CD4-positive, alpha-beta T cell treated with Interleukin-1 beta for 1 hour (primary cell): ENCODE measurements at places on chromosomes 13 and 19.

GRCh38 chr13:96090240-96091101 lies 564 bp downstream of the HS6ST3 start:
- DNase-seq = no peak

GRCh38 chr13:42996584-42996983 lies 4.5 kb upstream of the EPSTI1 start:
- no peak for DNase-seq

DNA sequence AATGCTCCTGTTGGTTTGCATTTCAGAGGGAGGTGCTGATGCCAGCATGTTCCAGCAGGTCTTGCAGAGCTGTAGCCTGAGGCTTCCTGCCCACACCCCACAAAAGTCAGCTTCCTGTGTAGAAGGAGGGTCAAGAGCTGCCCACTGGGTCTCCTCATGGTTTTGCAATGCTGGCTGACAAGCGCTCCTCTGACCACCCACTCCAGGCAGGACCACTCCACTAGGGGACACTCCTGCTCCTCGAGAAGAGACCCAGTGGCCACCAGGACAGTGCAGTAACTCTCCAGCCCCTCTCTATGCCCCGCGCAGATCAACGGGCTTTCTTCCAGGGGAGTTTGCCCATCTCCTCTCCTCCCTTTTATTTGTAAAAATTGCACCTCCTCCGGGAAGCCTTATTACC lies 72.9 kb upstream of the UQCRFS1 start:
- DNase-seq = no peak

DNA sequence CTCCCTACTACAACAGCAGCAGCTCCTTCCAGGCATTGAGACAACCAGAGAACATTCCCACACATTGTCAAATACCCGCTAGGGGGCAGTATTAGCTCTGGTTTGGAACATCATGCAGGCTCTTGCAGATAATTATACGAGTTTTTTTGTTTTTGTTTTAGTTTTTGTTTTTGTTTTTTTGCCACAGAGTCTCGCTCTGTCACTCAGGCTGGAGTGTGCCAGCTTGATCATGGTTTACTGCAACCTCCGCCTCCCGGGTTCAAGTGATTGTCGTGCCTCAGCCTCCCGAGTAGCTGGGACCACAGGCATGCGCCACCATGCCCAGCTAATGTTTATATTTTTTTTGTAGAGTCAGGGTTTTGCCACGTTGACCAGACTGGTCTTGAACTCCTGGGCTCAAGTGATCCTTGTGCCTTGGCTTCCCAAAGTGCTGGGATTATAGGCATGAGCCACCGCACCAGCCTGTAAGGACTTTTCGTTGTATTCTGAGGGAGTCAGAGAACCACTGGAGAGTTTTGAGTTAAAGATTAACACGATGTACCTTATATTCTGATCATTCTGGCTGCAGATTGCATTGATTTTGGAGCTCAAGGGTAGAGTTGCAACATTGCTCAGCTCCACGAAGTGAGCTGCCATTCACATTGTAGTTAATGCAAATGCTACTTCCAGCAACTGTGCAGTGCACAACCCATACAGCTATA lies 41.7 kb upstream of the CEACAM20 start:
- peak; percentile 56 for DNase-seq

DNA sequence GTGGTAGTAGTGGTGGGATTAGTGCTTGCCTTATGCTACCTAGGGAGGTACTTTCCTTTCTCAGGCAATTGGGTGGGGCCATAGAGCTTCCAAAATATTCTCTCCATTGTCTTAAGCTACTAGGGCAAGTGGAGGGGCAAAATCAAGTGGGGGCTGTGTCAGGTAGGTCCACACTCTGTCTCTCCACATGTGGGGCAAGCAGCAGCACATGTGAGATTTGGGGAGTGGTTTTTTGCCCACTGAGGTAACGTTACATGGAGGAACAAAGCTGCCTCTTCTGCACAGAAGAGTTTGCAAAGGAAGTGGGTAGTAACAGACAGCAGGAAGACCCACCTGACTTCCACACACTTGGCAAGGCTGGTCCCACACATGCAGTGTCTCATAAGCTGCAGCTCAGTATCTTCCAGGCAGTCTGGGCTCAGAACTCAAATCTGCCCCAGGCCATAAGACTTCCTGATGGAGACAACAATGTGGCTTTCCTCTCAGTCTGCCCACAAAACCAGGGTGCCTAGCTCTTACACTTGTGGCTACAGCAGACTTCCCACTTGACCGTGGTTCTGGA lies 1581.5 kb upstream of the PCDH20 start:
- DNase-seq = no peak

DNA sequence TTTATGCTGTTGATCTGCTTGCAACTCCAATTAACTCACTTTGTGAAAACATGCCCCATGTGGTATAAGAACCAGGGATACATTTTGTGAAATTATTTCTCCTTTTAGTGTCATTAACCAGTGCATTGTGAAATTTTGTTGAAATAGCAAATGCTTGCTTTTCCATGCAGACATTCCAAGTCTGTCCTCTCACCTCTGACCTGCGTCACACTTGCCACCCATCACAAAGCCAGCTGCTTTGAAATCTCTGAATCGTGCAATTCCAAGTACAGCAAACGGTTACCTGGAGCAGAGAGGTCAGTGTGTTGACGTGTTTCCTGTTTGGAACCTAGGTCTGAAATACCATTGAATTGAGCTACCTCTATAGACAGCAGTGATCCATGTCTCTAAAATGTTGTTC lies 4.9 kb upstream of the SLC25A15 start:
- no peak for DNase-seq

DNA sequence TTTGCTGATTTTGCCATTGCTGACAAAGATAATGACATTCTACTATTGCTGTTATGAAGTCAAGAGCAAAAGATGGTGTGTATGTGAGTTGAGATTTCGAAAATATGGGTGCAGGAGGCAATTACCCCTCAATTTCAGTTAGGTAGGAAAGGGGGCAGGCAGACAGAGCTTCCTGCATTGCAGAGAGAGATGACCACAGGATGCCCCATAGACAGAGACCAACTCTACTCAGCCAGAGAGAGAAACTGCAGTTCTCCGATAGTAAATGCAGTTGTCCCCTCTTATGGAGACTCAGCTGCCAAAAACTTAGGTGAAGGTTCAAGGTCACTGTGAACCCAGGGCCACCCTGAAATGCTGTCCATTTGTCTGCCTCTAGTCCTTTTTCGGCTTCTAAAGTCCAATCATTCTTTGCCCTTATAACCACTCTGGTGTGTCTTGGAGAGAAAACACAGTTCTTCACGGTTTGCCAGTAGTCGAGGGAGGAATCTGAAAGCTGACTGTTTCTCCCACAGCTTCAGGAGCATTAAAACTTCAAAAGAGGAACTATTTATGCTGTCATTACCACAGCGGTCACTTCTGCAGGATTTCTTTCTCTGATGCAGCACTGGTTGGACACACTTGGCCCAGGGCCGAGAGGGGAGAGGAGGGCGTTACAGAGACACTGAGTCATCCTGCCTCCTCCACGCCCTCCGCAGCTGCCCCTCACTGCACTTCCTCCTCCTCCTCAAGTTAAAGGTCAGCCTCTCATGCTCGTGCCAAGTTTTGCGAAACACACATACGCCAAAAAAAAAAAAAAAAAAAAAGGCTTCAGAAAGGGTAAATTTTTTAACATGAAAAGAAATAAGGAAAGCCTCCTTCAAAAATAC lies 264.3 kb downstream of the FOXO1 start:
- peak; percentile 28 for DNase-seq

- no peak for DNase-seq
These were observed 18.2 kb downstream of the IL17D start for GRCh38 chr13:20721454-20722357.

GRCh38 chr19:33524024-33524664 lies 2.6 kb upstream of the PEPD start:
- DNase-seq = no peak

DNA sequence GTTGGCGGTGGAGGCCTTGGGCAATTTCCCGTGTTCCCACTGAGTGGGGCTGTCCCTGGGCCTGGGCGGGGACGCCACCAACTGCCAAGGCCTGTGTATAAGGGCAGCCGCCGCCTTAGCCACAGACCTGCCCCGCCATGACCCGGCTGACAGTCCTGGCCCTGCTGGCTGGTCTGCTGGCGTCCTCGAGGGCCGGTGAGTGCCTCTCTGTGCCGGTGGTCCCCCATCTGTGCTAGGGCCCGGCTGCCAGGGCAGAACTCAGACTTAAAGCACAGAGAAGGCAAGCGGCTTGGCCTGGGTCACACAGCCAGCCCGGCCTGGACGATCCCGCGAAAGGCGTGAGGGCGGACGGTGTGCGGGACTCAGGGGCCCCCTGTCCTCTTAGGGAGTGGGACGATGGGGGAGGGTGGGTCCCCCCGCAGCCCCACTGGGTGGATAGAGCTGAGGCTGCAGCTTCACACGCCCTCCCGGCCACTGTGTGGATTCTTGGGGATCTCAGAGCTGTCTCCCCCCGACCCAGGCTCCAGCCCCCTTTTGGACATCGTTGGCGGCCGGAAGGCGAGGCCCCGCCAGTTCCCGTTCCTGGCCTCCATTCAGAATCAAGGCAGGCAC lies at the start of gene AZU1:
AZU1 (plus strand) TSS at position 128 of the 612 bp plus-strand sequence; CDS start at position 138, 10 bp downstream.
- DNase-seq = no peak

- DNase-seq = peak; percentile 60
These were observed 9.6 kb downstream of the ABHD13 start for GRCh38 chr13:108227651-108228272.

GRCh38 chr19:6125571-6125989 lies 9.9 kb upstream of the ACSBG2 start:
- peak; percentile 73 for DNase-seq

- no peak for DNase-seq
These were observed 405.8 kb downstream of the FGF9 start for GRCh38 chr13:22076658-22077057.

DNA sequence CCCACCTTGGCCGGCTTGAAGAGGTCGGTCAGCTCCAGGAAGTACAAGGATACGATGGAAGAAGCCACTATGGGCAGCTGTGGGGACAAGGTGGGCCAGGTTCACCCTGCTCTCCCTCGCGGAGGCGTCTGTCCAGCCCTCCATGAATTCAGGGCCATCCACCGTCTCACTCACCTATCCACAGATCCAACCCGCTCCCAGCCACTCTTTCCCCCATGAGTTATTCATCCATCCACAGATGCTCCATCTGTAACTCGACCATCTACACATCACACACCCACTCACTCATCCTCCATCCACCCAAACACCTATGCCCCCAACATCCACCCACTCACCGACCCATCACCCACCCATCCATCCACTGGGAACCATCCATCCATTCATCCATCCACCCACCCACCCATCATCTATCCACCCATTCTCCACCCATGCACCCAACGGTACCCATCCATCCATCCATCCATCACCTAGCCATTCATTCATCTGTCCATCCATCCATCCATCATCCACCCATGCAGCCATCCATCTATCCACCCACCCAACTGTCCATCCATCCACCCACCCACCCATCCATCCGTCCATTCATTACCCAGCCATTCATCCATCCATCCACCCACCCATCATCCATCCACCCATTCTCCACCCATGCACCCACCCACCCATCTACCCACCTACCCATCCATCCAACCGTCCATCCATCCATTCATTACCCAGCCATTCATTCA lies 5.8 kb downstream of the PLPPR3 start:
- no peak for DNase-seq

GRCh38 chr19:2775556-2776430 lies 7.3 kb downstream of the SGTA start:
- peak; percentile 73 for DNase-seq

GRCh38 chr19:1307755-1308303 lies 22.2 kb downstream of the EFNA2 start:
- no peak for DNase-seq

GRCh38 chr13:59976856-59977255 lies 186.9 kb downstream of the DIAPH3 start:
- no peak for DNase-seq

DNA sequence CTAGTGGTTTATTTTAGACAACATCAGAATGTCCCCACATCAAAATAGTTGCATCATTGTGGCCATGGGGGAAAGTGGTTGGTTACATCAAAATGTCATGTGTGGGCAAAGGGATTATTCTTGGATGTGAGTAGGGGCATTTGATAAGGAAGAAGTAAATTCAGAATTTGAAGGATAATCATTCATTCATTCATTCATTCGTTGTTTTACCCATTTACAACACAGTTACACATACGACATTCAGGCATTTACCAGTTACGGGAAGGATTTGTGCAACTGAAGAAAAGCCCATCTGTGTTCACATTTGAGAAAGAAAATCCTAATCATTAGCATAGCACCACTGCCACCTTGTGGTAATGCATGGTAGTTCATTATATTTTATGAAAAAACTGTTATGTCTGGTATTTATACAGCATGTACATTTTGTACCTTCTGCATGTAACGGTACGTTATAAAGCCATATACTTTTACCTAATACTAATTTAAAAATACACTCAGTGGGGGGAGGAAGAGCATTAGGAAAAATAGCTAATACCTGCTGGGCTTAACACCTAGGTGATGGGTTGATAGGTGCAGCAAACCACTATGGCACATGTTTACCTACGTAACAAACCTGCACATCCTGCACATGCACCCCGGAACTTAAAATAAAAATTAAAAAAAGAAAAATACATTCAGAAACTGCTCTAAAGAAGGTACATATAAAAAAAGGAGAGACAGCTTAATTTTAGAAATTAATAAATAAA lies 62.1 kb downstream of the DGKH start:
- peak; percentile 78 for DNase-seq

- no peak for DNase-seq
These were observed 219.6 kb downstream of the RAP2A start for GRCh38 chr13:97653443-97654140.

DNA sequence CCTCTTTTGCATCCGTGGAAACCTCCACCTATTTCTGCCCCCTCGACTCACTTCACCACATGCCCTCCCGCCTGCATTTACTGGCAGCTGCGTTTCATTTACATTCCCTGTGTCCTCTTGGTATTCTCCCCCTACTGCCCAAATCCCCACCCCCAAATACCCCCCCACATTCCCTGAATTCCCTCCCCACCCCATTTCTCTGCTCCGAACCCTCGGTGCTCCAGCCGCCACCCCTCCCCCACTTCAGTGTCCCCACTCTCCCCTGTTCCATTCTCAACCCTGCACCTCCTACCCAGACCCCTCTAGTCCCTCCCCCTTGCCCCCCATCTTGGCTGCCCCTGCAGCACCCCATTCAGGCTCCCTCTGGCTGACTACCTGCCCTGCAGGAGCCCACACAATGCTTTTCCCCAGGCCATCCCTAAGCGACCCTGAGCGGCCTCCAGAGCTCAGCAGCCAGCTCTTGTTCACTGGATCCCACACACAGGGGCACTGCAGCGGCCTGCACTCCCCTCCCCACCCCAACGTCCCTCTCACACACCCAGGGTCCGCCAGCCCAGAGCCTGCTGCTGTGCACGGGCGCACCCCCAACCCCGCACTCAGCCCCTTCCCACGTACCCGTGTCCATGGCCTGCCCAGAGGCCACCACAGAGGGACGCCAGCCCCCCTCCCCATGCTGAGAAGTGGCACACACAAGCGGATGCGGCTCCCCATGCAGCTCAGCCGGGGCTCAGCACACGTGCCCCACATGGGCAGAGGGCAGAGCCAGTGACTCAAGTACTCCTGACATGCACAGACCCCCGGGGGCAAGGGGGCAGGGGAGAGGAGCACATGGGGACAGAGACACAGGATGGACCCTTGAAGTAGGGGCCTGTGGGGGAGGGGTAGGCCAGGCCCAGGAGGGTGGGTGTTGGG lies 26.3 kb downstream of the SHANK1 start:
- DNase-seq = no peak

- DNase-seq = no peak
These were observed 186.8 kb upstream of the PRR20A start for GRCh38 chr13:56953965-56954364.
